ENCODE measurements at places on chromosomes 12 and 14.

- DNase-seq, result no peak
Observed at GRCh38 chr12:102797528-102797927, 119.5 kb downstream of the PAH start.

DNA sequence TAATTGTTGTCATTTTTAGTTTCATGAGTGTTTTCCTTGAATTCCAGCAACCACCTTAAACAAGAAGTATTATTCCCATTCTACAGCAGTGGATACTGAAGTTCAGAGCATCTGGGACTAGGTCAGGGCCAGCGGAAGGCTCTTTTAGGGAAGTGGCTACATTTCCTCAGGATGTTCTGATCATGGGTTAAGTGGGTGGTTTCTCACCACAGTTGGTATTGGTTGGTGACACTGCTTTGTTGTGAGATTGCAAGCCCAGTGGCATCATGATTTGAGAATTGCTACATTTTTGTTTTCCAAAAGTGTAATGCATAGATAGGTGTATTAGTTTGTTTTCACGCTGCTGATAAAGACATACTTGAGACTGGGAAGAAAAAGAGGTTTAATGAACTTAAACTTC, 47.1 kb downstream of the SYNE2 start:
- no peak for DNase-seq

GRCh38 chr14:28576523-28576922, 190.1 kb upstream of the FOXG1 start:
- DNase-seq, result no peak

- DNase-seq, result no peak
Observed at GRCh38 chr14:100584056-100585031, 2.9 kb downstream of the BEGAIN start.

- no peak for DNase-seq
Observed at GRCh38 chr12:124774054-124774461, 89.6 kb downstream of the SCARB1 start.

DNA sequence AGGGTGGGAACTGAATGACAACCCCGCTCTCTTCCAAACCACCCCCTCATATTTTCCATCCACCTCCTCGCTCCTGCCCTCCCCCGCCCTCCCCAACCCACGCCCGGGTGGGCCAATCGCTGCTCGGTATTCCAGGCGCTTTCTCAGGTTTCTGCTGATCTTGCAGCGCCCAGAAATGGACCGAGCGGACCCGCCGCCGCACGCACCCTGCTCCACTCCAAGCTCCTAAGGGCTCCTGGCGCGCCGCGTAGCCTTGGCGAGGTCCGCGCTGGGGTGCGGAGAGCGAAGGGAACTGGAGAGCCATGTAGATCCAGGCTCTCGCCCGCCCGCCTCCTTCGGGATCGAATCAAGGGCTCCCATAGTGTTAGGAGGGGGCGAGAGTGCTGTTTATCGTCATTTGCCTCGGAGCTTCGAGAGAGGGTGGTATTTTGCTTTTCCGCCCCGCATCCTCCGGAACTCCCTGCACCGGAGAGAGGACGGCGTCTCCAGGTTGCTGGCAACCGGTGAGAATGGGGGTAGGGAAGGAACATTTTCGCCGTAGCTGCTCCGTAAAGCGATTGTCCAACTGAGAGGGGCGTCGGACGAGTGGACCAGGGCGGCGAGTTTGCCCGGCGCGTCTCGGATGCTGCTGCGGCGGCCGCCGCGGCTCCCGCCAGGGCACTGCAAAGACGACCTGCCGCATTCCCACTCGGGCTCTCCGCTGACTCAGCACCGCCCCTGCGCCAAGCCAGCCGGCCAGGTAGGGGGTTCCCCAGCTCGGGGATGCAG, at the start of gene KCNA1:
Gene KCNA1 (plus strand): TSS at position 172 of the 768 bp plus-strand sequence. CDS start 1,474 bp downstream, outside the sequence.
- DNase-seq, result no peak

GRCh38 chr14:55298500-55298822, 27.2 kb downstream of the FBXO34 start:
- DNase-seq, result no peak

- DNase-seq, result no peak
Observed at GRCh38 chr12:10701131-10701681, 21.9 kb downstream of the YBX3 start.

DNA sequence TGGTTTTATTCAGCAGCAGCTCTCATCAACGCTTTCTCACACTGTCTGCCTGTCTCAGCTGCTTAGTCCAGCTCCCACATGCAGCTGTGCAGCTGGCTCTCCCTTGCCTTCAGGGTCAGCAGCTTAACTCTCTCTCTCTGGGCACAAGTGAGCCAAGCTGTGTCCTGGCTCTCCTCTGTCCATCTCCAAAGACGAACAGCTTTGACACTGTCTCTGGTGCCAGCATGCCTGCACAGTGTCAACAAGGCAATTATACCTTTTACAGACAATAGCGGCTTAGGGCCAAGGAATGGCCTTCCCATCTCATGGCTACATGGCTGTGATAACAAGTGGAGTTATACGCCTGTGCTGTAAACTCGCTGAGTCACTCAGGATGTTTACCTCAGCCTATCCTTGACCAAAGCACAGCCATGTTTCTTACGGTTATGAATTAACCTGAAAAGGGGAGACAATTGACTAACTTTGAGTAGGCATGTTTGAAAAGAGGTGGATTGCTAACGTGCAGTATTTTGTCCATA, 38.4 kb upstream of the MANSC4 start:
- DNase-seq, result no peak
